ENCODE measurements at places on chromosomes 2 and 18. TPM values are rescaled to one million over a fixed set of nuclear protein-coding genes. Genes with fewer than 3 reads are reported as not detected.

DNA sequence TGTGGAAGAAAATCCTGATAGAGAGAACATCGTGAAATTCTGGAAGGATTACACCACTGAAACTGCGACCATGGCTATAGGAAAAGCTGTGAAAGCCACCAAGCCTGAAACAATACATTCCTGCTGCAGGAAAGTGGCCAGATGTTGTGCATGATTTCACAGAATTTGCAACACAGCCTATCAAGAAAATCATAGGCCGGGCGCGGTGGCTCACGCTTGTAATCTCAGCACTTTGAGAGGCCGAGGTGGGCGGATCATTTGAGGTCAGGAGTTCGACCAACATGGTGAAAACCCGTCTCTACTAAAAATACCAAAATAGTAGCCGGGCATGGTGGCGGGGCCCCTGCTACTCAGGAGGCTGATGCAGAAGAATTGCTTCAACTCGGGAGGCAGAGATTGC, 360.2 kb downstream of the CDH7 start:
- H3K27me3 ChIP-seq, result no peaks in the 10 kb centered on the region
- H3K36me3 ChIP-seq, result no peaks in the 10 kb centered on the region
- no peak overlapping the region for H3K4me3 ChIP-seq
- H3K27ac ChIP-seq, result no peak overlapping the region

Gene RESP18
- not detected for total RNA-seq

Gene NCKAP1
- 224 TPM for total RNA-seq

DNA sequence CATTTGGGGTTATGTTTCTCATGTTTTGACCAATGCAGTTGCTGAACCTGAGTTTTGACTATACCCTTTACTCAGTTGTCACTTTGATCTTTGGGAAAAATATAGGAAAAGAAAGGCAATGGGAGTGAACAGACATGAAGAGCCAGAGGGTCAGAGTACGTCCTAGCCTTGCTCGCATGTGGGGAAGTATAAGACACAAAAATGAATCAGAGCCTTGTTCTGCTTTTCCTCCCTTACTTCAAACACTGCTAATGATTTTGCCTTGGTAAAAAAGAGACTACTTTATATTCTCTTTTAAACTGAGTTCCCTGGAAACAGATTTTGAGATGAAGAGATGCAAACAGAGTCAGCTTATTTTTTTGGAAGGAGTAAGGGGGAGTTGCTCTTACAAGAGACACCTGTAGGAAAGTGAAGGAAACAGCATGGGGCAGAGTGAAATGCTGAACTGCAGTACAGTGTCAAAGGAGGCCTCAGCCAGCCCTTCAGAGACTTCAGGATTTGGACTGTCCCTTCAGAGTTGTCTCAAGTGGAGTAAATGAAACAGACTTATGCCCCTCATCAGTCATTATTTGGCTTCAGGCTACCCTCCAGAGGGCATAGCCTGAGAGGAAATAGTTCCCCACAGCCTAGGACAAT, 11.1 kb upstream of the FAP start:
- H3K4me3 ChIP-seq, result no peak overlapping the region
- H3K36me3 ChIP-seq, result no peaks in the 10 kb centered on the region
- H3K27me3 ChIP-seq, result no peaks in the 10 kb centered on the region
- H3K27ac ChIP-seq, result no peak overlapping the region
- H3K4me1 ChIP-seq, result no peaks in the 10 kb centered on the region
- DNase-seq, result no peak

Gene CASP8
- total RNA-seq, result 6.4 TPM

Gene SNED1
- total RNA-seq, result 11.4 TPM

DNA sequence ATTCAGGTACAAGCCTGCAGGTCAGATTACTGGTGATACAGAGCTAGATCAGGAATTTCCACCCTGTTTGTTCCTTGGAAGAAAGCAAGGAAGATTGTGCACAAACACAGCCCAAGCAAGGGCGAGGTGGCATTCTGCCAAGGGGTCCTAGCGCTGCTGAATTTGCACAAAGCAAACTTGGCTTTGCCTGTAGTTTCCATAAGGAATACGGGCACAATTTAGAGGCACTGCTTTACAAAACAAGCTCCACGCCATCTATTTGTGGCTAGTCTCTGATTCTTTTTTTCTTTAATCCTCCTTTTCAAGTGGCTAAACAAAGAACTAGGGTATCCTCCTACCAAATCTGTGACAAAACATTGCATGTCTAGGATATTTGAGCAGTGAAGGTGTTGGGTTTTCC, 195.5 kb upstream of the ACVR2A start:
- DNase-seq, result peak; percentile 27
- H3K27ac ChIP-seq, result no peak overlapping the region
- no peak overlapping the region for H3K4me3 ChIP-seq
- no peaks in the 10 kb centered on the region for H3K27me3 ChIP-seq
- H3K36me3 ChIP-seq, result no peaks in the 10 kb centered on the region
- no peaks in the 10 kb centered on the region for H3K4me1 ChIP-seq

GRCh38 chr18:69109686-69110085, 291.0 kb upstream of the DOK6 start:
- no peak for DNase-seq
- no peaks in the 10 kb centered on the region for H3K36me3 ChIP-seq
- H3K4me1 ChIP-seq, result no peaks in the 10 kb centered on the region
- H3K4me3 ChIP-seq, result no peak overlapping the region

GRCh38 chr18:21991081-21991534, 178.3 kb upstream of the GATA6 start:
- peaks cover 25% of the 10 kb centered on the region for H3K4me1 ChIP-seq
- peak; percentile 41 for DNase-seq
- H3K27me3 ChIP-seq, result no peaks in the 10 kb centered on the region

- no peak for DNase-seq
- H3K4me1 ChIP-seq, result no peaks in the 10 kb centered on the region
- no peak overlapping the region for H3K4me3 ChIP-seq
- H3K27me3 ChIP-seq, result no peaks in the 10 kb centered on the region
Observed at GRCh38 chr2:187169864-187170263, 278.2 kb downstream of the CALCRL start.

Gene CPO
- total RNA-seq, result not detected

DNA sequence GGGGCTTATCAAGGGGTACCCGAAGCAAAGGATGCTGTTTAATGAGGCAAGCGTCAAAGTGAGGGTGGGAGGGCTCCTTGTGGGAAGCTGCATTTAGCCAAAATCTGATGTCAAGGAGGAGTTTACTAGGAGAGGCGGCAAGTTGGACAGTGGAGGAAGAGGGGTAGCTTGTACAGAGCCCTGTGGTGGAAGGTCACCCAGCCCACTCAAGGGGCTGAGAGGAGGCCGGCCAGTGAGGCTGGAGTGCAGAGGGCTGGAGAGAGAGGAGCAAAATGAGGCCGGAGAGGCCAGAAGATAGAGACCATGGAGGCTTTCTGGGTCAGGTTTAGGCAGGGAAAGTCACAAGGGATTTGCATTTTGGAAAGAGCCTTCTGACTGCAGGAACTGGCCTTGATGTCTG, 49.5 kb downstream of the ASB1 start:
- H3K36me3 ChIP-seq, result no peaks in the 10 kb centered on the region
- H3K4me3 ChIP-seq, result no peak overlapping the region
- no peak overlapping the region for H3K27ac ChIP-seq
- no peaks in the 10 kb centered on the region for H3K27me3 ChIP-seq
- no peaks in the 10 kb centered on the region for H3K4me1 ChIP-seq

- peak overlapping the region; percentile 68 for H3K4me3 ChIP-seq
- H3K27ac ChIP-seq, result no peak overlapping the region
- no peak for DNase-seq
- peaks cover 26% of the 10 kb centered on the region for H3K4me1 ChIP-seq
Observed at GRCh38 chr2:10722252-10722825, 909 bp downstream of the ATP6V1C2 start.

Gene SMYD1
- 7.5 TPM for total RNA-seq

- no peak for DNase-seq
- H3K4me1 ChIP-seq, result peaks cover 61% of the 10 kb centered on the region
- no peak overlapping the region for H3K4me3 ChIP-seq
- H3K27ac ChIP-seq, result no peak overlapping the region
- no peaks in the 10 kb centered on the region for H3K36me3 ChIP-seq
Observed at GRCh38 chr2:69017080-69017479, 4.1 kb downstream of the ANTXR1 start.

DNA sequence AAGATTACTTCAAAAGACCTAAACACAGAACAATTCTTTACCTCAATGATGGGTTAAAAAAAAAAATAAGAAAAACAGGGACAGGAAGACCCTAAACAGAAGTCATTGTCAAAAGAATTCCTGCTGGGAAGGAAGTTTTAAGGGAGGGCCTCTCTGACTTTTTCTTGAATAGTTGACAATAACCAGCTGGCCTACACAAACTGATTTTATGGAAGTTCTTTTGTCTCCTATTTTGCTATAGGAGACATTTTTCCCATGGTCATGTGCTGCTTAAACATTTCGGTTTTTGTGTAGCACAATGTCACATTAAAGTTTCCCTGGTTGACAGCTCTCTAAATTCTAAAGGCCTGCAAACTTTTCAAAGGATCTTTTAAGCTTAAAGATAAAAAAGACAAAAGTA, 55.3 kb downstream of the RFTN2 start:
- no peak overlapping the region for H3K4me3 ChIP-seq
- no peaks in the 10 kb centered on the region for H3K27me3 ChIP-seq
- H3K27ac ChIP-seq, result no peak overlapping the region
- peaks cover under 1% of the 10 kb centered on the region for H3K4me1 ChIP-seq

Gene PLB1
- total RNA-seq, result 1.3 TPM
